GM12865 (cell line): ENCODE measurements at places on chromosomes 12 and 14.

DNA sequence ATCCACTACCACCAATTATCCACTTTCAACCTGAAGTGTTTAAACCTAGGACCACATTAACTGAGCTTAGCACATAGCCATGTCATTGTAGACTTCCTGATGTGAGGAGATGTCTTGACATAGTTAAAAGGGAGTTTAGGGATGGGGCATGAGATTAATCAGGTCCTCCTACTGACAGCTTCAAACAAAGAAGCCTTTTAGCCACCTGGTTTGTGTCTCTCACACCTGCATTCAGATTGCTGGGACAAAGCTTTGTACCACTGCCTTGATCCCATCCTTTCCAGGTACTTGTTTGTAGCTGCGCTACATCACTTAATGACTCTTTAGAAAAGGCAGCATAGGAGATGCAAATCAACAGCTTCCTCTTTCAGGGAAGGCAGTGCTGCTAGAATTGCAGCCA, 340.7 kb upstream of the DDHD1 start:
- no peak for DNase-seq

DNA sequence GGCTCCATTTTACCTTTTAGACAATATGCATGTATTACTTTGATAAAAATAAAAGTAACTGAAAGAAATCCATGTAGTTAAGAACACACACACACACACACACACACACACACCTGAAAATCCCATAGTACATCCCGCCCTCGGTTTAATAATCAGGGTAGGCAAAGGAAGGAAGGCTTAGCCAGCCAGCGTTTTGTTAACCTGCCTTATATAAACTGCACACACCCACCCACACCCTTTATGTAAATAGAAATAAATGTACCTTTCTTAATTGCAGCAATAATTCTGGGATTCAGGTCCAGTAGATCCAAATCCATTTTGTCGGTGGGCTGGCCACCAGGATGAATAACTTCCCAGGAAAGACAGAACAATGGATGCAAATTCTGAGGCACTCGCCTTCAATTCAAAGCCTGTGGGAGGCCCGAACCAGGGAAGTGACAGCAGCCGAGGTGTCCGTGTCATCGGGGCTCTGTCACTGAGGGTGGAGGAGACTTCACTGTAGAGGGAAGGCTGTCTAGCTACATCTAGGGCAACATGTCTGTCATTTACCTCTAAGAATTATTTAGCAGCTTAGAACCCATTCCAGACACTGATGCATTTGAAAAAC, 4.4 kb downstream of the XRCC3 start:
- no peak for DNase-seq

DNA sequence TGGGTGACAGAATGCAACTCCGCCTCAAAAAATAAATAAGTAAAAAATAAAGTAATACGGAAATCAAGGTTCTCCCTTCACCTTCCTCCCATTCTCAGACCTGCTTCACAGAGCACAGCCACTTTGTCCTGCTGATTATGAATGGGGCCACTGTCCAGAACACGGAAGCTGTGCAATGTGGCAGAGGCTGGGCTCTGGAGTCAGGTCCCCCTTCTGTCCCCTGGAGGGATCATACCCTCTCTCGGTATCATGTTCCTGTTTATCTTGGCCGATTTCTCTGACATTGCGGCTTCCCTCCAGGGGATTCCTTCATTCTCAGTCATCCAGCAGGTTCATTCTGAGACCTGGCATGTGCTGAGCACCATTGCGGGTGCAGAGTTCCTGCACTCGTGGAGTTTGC, 11.3 kb downstream of the PPP2R5C start:
- DNase-seq, result no peak

DNA sequence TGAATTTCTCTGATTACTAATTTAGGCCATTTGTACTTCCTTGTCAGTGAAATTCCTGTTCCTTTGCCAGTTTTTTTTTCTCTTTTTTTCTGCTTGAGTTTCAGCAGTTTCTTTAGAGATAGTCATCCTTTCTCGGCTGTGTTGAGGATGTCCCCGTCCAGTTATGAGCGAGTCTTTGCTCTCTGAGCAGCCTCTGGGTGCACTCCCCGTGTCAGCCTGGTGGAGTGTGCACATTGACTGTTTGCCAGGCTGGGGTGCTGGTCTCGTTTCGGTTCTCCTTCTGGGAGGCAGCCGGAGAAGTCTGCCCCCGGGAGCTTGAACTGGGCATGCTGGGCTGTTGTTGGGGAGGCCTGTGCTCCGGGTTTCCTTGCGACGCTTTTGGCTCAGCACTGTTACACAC, 3.0 kb downstream of the PACS2 start:
- no peak for DNase-seq

DNA sequence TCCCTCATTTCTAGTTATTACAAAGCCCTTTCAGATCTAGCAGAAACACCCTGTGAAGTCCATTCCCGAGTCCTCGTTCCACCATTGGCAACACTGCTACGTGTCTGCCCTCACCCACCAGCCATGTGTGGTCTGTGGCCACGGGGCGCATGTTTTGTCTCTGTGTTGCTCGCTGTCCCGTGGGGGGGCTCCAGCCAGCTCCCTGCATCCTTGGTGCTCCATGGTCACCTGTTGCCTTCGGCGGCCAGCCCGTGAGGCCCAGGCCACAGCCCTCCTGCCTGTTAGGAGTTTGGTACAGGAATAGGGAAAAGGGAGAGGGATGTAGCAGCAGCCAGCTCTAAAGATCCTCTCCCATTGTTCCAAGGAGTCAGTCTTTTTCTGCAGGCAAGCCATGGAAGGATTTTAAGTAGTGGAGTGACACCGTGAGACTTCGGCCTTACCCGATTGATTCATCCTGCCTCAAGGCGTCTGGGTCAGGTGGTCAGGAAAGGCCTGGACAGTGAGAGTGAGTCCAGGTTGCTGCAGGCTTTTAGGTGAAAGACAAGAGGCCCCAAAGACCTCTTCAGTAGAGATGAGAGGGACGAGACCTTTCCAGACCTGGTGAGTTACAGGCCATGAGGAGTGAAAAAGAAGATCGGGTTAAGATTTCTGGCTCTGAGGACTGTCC, 30.3 kb downstream of the TPCN1 start:
- DNase-seq, result no peak

DNA sequence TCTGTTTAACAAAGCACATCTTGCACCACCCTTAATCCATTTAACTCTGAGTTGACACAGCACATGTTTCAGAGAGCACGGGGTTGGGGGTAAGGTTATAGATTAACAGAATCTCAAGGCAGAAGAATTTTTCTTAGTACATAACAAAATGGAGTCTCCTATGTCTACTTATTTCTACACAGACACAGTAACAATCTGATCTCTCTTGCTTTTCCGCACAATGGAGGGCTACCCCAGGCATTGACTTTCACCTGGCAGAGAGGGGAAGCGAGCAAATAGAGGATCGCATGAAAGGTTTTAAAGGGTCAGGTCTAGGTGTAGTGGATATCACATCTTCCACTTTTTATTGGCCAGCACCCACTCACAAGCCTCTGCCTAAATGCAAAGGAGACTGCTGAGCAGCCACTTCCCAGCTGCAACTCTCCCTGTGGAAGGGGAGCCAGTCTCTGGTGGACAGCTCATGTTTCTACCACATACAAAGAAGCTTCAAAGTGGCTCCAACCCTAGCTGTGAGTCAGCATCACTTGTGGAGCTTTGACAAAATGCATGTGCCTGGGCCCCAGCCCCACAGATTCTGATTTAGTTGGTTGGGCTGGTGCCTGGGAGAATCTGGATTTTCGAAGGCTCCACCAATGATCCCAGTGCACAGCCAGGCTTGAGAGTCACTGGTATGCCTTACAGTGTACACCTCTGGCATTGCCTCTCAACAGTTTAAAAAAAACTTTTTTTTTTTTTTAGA, 7.2 kb upstream of the FNTB start:
- no peak for DNase-seq

DNA sequence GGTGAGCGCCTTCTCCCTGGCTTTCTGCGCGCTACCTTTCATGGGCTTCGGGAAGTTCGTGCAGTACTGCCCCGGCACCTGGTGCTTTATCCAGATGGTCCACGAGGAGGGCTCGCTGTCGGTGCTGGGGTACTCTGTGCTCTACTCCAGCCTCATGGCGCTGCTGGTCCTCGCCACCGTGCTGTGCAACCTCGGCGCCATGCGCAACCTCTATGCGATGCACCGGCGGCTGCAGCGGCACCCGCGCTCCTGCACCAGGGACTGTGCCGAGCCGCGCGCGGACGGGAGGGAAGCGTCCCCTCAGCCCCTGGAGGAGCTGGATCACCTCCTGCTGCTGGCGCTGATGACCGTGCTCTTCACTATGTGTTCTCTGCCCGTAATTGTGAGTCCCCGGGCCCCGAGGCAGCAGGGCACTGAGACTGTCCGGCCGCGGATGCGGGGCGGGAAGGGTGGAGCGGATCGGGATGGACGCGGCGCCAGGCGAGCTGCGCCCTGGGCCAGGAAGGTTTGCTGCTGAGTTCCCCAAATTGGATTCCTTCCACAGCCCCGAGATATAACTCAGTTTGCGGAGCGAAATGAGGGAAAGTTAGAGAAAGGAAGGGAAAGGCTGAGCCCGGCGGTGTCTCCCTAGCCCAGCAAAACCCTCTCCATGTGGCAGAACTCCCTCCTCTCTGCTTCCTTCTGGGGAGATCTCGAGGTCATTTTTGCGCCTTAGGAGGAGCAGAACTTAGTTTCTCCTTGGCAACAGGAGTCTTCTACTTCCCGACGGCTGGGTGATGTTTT, 972 bp downstream of the PTGDR start:
- no peak for DNase-seq

GRCh38 chr12:14833952-14834351, 9.4 kb downstream of the ART4 start:
- DNase-seq, result no peak

- no peak for DNase-seq
Observed at GRCh38 chr12:92300777-92301176, 155.1 kb upstream of the BTG1 start.

DNA sequence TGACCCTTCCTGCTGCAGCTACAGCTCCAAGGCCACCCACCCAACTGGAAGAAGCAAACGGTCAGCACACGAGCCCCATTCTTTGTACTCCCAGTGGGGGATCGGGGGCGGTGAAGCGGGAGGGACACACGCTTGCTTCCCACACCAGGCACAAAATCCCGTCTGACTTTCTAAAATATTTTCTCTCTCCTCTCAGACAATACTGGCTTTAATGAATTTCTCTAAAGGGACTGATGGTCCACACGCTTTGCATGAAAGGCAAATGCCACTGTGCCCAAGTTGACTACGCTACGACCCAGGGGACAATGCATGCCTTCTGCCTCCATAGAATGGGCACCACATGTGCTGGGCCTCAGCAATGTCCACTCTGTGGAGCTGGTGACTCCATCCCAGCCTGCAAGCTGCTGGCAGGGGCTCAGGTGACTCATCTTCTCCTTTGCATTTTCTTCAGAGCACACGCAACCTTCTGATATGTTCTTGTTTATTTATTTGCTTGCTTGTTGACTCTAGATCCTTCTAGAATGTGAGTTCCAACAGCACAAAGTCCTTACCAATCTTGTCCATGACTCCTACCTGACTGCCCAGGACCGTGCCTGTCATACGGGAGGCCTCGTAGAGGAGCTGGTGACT, 15.6 kb downstream of the SYNE3 start:
- no peak for DNase-seq
